Type B pancreatic cell (in vitro differentiated cells): ENCODE measurements at places on chromosomes 5 and 9. TPM values are rescaled to one million over a fixed set of nuclear protein-coding genes. Genes with fewer than 3 reads are reported as not detected.
A peak's percentile ranks its signal among the peaks of the same experiment; 100 is the strongest.

DNA sequence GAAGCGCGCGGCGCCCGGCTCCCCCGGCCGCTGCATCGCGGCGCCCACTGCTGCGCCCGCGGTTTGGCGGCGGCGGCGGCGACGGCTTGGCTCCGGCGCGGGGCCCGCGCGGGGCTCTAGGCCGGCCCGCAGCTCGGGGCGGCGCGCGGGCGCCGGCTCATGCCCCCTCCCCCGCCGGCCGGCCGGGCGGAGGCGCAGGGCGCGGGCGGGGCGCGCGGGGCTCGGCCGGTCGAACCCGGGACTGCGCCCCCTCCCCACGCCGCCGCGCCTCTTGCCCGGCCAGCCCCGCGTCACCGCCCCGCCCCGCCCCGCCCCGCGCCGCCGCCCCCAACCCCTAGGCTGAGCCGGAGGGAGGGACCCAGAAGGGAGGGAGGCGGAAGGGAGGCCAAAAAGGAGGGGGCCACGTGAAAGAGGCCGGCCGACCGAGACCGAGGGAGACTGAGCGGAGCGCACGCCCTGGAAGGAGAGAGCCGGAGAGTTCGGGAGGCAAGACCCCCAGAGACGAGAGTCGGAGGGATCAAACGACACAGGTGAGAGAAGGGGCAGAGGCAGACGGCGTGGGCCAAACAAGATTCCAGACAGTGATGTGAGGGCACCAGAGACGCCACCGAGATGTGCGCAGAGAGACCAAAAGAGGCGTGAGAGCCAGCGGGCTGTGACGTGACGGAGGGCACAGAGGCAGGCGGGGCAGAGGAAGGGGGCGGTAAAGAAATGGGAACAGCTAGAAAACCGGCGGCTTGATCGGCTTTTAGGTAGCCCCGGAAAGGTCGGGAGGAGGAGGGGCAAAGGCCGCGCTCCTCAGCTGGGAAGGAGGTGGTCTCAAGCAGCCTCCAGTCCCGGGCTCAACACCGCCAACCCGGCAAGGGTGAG is at the start of gene BARX1:
Gene BARX1 (minus strand): TSS at position 245 of the 870 bp plus-strand sequence. CDS start 209 bp downstream, at position 36.
- peak within 1 kb of the TSS; percentile 68 for H3K27ac ChIP-seq
- H3K27me3 ChIP-seq, result peaks cover 83% of the 10 kb centered on the region
- H3K4me1 ChIP-seq, result peaks cover 23% of the 10 kb centered on the region
- H3K36me3 ChIP-seq, result peaks cover 10% of the 10 kb centered on the region

The OR1Q1 gene
- total RNA-seq, result not detected in 2 replicates

The UBLCP1 gene
- total RNA-seq, result 20.5 and 29.4 TPM in 2 replicates

DNA sequence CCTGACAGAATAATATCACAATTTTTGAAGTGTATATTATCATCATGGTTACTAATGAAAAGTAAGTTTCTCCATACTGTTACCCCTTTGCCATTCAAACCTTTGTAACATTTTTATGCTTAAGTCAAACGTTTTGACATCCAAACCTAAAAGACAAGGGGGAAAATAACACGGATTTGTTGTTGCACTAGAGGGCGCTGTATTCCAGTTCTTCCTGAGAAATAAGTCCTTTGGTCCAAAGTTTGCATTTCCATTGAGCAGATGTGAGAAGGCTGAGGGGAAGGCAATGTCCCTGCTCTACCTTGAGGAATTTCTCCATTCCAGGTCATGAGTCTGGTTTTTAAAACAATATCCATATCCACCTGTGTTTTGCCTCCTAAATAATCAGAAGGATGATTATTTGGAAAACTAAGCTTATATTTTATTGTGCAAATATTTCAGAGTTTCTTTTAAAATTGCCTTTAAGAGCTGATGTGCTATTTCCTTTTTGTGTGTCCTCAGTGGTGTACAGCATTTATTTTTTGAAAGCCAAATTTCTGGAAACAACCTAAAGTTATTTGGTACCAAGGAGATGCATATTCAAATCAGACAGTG is 9.7 kb downstream of the LECT2 start:
- no peak overlapping the region for H3K4me3 ChIP-seq
- no peaks in the 10 kb centered on the region for H3K36me3 ChIP-seq
- no peak overlapping the region for H3K27ac ChIP-seq
- no peak for DNase-seq
- H3K27me3 ChIP-seq, result peaks cover 18% of the 10 kb centered on the region
- peaks cover 13% of the 10 kb centered on the region for H3K4me1 ChIP-seq

DNA sequence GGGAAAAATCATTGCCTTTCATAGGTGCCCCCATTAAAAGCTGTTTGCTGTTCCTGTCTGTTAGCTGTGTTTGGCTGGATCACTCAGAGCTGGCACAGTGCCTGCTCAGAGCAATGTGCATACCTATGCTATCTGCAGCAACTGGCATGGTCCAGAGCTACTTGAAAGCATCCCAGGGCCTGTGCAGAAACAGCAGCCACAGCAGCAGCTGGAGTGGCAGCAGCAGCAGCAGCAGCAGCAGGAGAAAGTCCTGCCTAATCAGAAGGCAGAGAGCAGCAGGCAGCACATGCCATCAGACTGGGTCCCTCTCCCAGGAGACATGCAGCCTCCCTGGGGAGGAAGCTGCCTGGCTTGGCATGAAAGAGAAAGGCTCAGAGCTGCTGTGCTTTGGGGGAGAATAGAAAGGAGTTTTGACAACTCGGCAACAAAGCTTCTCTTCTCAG is 243.8 kb upstream of the WWC1 start:
- peaks cover 16% of the 10 kb centered on the region for H3K4me1 ChIP-seq
- no peak overlapping the region for H3K27ac ChIP-seq
- no peak for DNase-seq
- peaks cover 4% of the 10 kb centered on the region for H3K36me3 ChIP-seq
- no peak overlapping the region for H3K4me3 ChIP-seq

DNA sequence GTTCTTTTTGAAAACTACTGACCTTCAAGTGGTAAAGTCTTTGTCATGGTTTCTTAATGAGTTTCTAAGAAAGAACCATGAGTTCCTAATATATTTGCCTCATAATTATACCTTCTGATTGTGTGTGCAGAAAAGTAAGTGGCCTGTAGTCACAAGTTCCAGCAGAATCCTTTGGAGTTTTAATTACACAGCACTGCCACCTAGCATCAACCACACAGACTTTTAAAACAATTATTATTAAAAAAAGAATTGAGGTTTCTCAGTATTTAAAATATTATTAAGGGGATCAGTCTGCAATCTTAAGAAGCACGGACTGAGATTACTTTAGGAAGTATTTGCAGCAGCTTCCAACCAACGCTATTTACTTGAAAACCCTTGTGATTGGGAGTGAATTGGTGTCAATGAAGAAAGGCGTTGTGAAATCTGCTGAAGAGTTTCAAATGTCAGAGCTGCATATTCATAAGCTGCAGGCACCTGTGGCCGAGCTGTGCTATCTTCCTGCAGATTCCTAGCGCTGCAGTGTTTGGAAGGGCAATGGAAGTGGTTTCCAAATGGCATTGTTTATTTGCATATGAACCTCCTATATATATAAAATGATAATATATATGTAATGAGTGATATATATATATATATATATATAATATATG is 1074.2 kb upstream of the WWC1 start:
- no peak for DNase-seq
- H3K27ac ChIP-seq, result no peak overlapping the region
- no peaks in the 10 kb centered on the region for H3K36me3 ChIP-seq
- H3K27me3 ChIP-seq, result no peaks in the 10 kb centered on the region
- no peaks in the 10 kb centered on the region for H3K4me1 ChIP-seq

The MTX3 gene
- total RNA-seq, result 15.7 and 24.3 TPM in 2 replicates

DNA sequence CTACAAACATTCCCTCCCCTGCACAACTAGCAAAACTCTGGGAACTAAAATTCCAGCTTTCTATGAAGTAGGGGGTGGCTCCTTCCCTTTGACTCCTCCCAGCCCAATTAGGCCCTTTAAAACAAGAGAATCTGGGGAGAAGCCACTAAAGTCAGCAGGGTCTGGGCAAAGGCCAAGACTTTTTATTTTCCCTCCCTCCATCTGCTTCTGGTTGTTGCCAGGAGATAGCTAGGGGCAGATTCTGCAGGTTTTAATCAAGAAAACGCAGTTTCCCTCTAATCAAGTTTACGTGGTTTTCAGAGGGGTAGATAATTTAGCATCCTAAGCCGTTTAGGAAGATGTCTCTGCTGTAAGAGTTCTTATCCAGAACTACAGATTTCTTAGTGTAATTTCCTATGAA is 114.5 kb upstream of the CDH6 start:
- no peak overlapping the region for H3K27ac ChIP-seq
- H3K27me3 ChIP-seq, result no peaks in the 10 kb centered on the region
- H3K4me1 ChIP-seq, result peaks cover 12% of the 10 kb centered on the region
- no peaks in the 10 kb centered on the region for H3K36me3 ChIP-seq
- H3K4me3 ChIP-seq, result no peak overlapping the region

GRCh38 chr5:39992617-39993202 is 567.9 kb upstream of the DAB2 start:
- H3K4me1 ChIP-seq, result no peaks in the 10 kb centered on the region
- H3K4me3 ChIP-seq, result no peak overlapping the region
- DNase-seq, result no peak
- H3K36me3 ChIP-seq, result no peaks in the 10 kb centered on the region
- H3K27me3 ChIP-seq, result no peaks in the 10 kb centered on the region
- no peak overlapping the region for H3K27ac ChIP-seq

- peak overlapping the region; percentile 87 for H3K4me3 ChIP-seq
- no peaks in the 10 kb centered on the region for H3K27me3 ChIP-seq
- no peak for DNase-seq
- peaks cover 11% of the 10 kb centered on the region for H3K36me3 ChIP-seq
- H3K4me1 ChIP-seq, result peaks cover 32% of the 10 kb centered on the region
- peak overlapping the region; percentile 65 for H3K27ac ChIP-seq
Observed at GRCh38 chr5:141001844-141002604, 35.7 kb downstream of the PCDHAC2 start.

GRCh38 chr9:16725066-16725465 is 145.4 kb downstream of the BNC2 start:
- H3K27me3 ChIP-seq, result peaks cover 50% of the 10 kb centered on the region
- H3K27ac ChIP-seq, result no peak overlapping the region
- no peaks in the 10 kb centered on the region for H3K36me3 ChIP-seq
- peak overlapping the region; percentile 95 for H3K4me3 ChIP-seq
- DNase-seq, result no peak
- H3K4me1 ChIP-seq, result peaks cover 51% of the 10 kb centered on the region

The FGFR4 gene
- 33.0 and 34.1 TPM in 2 replicates for total RNA-seq

DNA sequence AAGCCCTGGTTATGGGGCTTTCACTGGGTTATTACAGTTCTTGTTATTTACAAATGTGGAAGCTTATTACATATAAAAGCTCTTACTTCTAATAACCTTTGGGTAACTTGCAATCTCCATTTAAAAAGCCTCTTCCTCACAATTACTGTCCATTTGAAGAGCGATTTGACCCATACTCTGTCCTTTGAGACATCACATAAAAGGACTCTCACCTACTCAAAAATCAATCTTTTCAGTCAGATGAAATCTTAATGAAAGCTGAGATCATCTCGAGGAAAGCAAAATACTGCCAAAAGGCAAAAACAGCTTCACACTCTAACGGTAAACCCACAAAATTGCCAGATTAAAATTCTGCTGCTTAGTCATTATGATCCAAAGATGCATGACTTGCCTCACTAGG is 29.8 kb downstream of the ELAVL2 start:
- no peaks in the 10 kb centered on the region for H3K4me1 ChIP-seq
- no peak overlapping the region for H3K27ac ChIP-seq
- no peaks in the 10 kb centered on the region for H3K27me3 ChIP-seq
- H3K36me3 ChIP-seq, result no peaks in the 10 kb centered on the region
- DNase-seq, result no peak
- H3K4me3 ChIP-seq, result no peak overlapping the region

The AQP7 gene
- total RNA-seq, result 3.7 and 5.0 TPM in 2 replicates

DNA sequence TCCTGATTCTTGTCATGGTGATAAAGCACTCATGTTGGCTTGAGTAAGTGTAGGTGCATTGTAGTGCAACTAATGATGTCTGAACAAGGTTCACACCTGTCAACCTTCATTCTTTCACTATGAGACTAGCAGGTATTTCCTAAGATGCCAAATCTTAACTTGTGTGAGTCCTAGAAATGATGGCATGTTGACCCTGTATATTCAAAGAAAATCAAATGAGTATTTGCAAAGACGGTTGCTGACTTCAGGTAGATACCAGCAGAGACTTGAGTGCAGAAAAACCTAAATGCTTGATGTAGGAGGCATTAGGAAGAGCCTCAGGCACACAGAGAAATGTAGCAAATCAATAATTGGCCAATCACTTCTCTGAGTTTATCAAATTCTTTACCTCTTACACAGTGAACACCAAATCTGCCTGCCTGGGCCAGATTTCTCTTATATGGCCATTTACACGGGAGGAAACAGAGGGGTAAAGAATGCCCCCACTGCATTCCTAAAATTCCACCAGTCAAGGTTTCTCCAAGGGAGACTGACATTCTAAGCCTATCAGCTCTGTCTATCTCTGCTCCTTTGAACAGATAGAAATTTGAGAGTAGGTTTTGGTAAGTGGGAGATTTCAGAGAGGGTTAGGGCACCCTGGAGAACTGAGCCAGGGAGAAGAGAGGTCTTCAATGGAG is 488.6 kb upstream of the WWC1 start:
- no peaks in the 10 kb centered on the region for H3K27me3 ChIP-seq
- H3K4me1 ChIP-seq, result peaks cover 21% of the 10 kb centered on the region
- peak overlapping the region; percentile 43 for H3K27ac ChIP-seq
- peaks cover 4% of the 10 kb centered on the region for H3K36me3 ChIP-seq
- H3K4me3 ChIP-seq, result no peak overlapping the region

DNA sequence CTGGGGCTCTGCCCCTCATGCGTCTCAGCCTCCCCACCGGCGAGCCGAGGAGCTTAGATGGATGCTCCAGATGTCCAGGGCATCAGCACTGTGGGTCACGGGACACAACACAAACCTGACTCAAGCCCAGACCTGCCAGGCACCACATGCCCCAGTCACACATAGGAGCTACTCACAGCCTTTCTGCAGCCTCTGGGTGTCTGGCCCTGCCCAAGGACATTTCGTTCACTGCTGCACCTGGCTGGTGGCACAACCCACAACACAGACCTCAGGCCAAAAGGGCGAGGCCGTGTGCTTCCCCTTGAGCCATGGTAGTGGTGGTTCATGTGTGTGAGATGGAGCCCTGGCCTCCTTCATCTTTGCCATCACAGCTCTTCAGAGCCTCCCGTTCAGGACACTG is 89.6 kb upstream of the FCN2 start:
- H3K36me3 ChIP-seq, result no peaks in the 10 kb centered on the region
- no peak for DNase-seq
- no peak overlapping the region for H3K4me3 ChIP-seq
- H3K4me1 ChIP-seq, result peaks cover 9% of the 10 kb centered on the region
- no peak overlapping the region for H3K27ac ChIP-seq

The MEGF10 gene
- total RNA-seq, result 1.2 and 13.3 TPM in 2 replicates

The CWC27 gene
- total RNA-seq, result 20.7 and 32.0 TPM in 2 replicates

- H3K27me3 ChIP-seq, result no peaks in the 10 kb centered on the region
- DNase-seq, result no peak
- peaks cover 15% of the 10 kb centered on the region for H3K4me1 ChIP-seq
- no peak overlapping the region for H3K27ac ChIP-seq
Observed at GRCh38 chr9:100602342-100602801, 24.5 kb downstream of the CAVIN4 start.

GRCh38 chr9:111598733-111599091 is 735 bp downstream of the PTGR1 start:
- H3K27ac ChIP-seq, result peak overlapping the region; percentile 85
- H3K27me3 ChIP-seq, result no peaks in the 10 kb centered on the region
- peak overlapping the region; percentile 96 for H3K4me3 ChIP-seq
- peaks cover 15% of the 10 kb centered on the region for H3K36me3 ChIP-seq
- H3K4me1 ChIP-seq, result peaks cover 17% of the 10 kb centered on the region

The CCDC171 gene
- 1.5 and 7.4 TPM in 2 replicates for total RNA-seq
